ENCODE measurements at places on chromosomes 3 and 15.

GRCh38 chr15:100042558-100042957, 299.2 kb downstream of the ADAMTS17 start:
- DNase-seq: no peak

- DNase-seq: no peak
These were observed 17.3 kb upstream of the PLXNA1 start for GRCh38 chr3:126965526-126966080.

DNA sequence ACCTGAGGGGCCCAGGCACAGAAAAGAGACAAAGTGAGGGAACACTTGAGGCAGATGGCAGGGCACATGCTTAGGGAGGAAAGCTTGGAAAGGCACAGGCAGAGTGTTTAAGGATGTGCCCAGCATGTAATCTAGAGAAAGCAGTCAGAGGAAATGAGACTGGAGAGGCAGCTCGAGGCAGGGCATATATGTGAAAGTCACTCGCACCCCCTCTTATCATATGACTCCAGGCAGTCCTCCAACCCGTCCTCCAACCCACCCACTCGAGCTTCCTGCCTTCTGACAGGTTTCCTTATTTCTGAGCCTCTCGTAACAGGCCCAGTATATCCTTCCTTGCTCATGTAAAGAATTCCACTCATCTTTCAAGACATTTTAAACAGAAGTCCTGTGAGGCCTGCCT, 294.0 kb downstream of the SOX2 start:
- DNase-seq: no peak

DNA sequence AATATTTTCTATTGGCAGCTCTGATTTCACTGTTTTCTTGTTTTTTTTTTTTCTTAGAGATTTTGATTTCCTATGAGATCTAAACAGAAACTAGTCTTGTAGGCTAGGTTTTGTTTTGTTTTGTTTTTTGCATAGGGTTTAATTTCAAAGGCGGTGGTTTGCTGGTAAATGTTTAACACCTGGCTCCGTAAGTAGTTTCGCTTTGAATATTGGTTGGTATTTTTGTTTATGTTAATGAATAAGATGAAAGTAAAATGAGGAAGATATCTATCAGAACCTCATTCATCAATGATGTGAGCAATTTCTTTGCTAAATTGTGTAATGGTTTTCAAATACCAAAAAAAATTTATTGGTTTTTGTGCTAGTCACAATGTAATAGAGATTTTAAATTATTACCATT, 39.7 kb upstream of the TM4SF1 start:
- DNase-seq: no peak

GRCh38 chr3:1346386-1346785, 253.6 kb downstream of the CNTN6 start:
- DNase-seq: no peak

DNA sequence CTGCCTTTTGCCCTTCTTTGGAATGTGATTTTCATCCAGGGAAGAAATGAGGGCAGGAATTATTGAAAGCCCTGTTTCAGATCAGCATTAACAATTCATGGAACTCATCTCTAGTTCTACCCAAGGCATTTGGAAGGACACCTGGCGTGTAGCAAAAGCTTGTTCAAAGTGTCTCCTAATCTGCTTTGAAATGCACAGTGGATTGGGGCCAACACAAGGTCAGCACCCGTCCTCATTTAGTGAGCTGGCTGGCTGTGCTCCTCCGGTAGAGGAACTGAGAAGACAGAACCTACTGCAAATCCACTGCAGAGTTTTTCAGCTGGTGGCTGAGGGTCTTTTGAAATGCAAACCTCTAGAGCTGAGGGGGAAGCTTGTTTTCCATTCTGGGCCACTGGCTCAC, 141.6 kb upstream of the STT3B start:
- no peak for DNase-seq

GRCh38 chr15:50119063-50120040, at the start of gene ATP8B4:
ATP8B4 (minus strand) TSS chr15:50119233; CDS start chr15:50106966, 12,267 bp downstream.
- DNase-seq: no peak

DNA sequence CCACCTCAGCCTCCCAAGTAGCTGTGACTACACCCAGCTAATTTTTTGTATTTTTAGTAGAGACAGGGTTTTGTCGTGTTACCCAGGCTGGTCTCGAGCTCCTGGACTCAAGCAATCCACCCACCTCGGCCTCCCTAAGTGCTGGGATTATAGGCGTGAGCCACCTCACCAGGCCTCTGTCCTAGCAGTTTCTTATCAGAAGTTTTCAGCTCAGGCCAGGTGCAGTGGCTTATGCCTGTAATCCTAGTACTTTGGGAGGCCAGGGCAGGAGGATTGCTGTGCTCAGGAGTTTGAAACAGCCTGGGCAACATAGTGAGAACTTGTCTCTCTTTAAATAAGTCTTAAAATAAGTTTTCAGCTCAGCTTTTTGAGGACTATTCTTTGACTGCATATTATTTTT, 48.4 kb downstream of the SGO1 start:
- DNase-seq: no peak

- DNase-seq: no peak
These were observed 171.8 kb downstream of the TMEM108 start for GRCh38 chr3:133209871-133210550.

- DNase-seq: no peak
These were observed 12.5 kb upstream of the MYO1E start for GRCh38 chr15:59385171-59385570.

DNA sequence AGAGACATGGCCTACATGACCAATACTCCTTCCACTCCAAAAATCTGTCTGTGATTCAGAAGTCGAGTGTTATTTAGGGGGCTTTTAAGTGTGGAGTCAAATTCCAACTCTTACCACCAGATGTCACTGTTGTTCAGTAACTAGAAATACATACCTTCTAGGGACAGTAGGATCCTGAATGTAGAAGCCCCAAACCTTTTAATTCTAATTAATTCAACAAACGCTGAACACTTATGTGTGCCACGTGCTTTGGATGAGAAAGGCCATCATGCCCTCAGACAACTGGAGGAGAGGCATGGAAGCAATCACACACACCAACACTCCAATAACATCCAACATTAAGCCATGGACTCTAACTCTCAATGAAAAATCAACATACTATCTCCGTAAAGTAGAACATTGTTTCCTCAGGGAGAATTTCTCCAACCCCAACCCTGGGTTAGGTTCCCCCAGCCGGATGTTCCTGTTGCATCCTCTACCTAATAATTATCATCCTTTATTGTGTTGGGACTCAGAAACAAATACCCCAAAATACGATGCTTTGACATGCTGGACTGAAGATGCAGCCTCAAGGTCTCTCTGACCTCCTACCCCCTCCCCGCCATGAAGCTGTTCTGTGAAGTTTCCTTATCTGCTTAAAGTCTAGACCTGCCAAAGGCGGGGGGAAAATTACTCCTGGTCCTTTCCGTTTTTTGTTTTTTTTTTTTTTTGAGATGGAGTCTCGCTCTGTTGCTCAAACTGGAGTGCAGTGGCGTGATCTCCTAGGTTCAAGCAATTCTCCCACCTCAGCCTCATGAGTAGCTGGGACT, 8.0 kb upstream of the CCDC13 start:
- DNase-seq: peak; percentile 49

DNA sequence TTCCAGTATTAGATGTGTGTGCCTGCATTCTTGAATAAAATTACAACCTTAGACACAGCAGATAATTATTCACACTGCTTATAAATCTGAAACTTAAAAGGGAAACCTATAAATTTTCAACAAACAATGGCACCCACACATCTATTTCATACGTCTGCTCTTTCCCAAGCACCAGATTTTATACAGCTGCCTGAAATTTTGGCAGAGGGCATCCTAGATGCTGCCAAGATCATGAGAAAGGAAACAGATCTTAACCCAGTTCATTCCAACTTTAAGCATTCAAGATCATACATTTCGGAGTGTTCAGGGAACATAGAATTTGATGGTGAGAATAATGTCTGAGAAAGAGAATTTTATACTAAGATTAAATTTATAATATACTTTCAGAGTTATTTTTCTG, 53.1 kb downstream of the CLDN1 start:
- no peak for DNase-seq

GRCh38 chr15:93973287-93973686, 258.1 kb upstream of the MCTP2 start:
- no peak for DNase-seq

GRCh38 chr15:48622237-48622636, 23.3 kb downstream of the FBN1 start:
- DNase-seq: no peak

GRCh38 chr3:195003006-195003892, 267.7 kb downstream of the XXYLT1 start:
- DNase-seq: no peak

DNA sequence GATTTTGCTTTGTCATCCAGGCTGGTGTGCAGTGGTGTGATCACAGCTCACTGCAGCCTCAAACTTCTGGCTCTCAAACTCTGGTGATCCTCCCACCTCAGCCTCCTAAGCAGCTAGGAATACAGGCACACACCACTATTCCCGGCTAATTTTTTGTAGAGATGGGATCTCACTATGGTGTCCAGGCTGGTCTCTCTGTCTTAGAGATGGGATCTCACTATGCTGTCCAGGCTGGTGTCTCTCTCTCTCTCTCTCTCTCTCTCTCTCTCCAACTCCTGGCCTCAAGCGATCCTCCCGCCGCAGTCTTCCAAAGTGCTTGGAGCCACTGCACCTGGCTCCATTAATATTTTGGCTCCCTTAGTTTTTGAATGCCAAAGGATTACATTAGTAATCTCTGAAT, 17.7 kb downstream of the USF3 start:
- DNase-seq: no peak

- DNase-seq: no peak
These were observed 83.8 kb upstream of the TPM1 start for GRCh38 chr15:62958528-62959363.

- no peak for DNase-seq
These were observed 150.1 kb downstream of the RAB11A start for GRCh38 chr15:66019368-66019767.

- no peak for DNase-seq
These were observed 122.4 kb upstream of the IL12A start for GRCh38 chr3:159866201-159866746.

- no peak for DNase-seq
These were observed 713.2 kb downstream of the NLGN1 start for GRCh38 chr3:174110761-174111160.

- no peak for DNase-seq
These were observed 16.6 kb downstream of the HAPLN3 start for GRCh38 chr15:88878720-88879184.

DNA sequence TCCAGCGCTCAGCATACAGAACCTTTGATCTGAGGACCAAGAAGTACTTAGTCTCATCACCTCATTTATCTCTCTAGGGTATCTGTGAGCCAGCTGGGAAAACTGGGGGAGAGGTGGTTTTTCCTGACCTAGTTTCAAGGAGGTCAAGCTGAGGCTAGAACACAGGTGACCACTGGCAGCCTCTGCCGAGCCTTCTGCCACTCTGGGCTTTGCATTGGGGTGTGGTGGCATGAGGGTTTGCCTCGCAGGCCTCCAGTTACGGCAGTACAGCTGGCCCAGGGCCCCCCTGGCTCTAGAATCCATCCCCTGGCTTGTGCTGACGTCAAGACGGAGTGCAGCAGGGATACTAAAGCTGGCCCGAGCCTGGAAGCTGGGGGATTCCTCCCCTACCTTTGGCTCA, 34.7 kb upstream of the CDCP1 start:
- DNase-seq: no peak

GRCh38 chr15:91183596-91183995, 83.5 kb downstream of the SV2B start:
- DNase-seq: peak; percentile 67

- no peak for DNase-seq
These were observed 62.2 kb upstream of the RGMA start for GRCh38 chr15:93150910-93151881.

DNA sequence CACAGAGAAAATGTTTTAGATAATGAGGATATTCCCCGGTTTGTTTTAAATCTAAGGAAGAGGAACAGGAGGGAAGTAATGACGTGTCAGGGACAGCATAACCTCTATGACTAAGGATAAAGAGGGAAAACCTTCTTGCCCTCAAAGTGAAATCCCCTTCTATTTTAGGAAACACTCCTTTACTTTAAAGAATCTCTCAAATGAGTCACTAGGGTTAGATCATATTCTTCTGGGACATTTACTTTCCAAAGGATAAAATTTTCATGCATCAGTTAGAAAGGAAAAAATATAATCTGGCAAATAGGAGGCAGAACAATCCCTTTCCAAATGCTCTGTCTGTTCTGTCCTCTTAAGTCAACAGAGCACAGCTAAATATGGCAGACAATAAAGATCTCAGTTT, 43.2 kb upstream of the UBE2E2 start:
- no peak for DNase-seq

DNA sequence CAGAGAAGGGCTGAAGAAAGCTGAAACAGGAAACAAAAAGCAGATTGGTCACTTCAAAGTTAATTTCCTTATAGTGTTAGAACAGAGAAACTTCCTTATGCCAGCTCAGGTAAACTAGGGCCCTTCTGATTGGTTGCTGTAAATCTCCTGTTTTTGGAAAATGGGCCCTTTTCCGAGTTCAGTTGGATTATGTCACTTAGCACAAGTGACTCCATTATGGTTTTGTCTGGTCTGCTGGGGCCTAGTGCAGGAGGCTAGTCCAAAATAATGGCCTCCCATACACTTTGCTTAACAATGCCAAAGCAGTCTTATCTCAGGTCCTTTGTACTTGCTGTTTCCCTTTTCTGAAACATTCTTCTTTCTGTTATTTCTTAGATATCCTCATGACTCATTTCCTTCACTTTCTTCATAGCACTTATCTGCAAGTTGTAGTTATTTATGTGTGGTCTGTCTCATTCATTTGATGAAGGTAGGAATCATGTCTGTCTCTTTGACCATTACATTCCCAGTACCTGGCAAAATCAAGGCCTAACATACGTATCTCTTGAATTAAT, 7.7 kb upstream of the DCP1A start:
- DNase-seq: no peak

DNA sequence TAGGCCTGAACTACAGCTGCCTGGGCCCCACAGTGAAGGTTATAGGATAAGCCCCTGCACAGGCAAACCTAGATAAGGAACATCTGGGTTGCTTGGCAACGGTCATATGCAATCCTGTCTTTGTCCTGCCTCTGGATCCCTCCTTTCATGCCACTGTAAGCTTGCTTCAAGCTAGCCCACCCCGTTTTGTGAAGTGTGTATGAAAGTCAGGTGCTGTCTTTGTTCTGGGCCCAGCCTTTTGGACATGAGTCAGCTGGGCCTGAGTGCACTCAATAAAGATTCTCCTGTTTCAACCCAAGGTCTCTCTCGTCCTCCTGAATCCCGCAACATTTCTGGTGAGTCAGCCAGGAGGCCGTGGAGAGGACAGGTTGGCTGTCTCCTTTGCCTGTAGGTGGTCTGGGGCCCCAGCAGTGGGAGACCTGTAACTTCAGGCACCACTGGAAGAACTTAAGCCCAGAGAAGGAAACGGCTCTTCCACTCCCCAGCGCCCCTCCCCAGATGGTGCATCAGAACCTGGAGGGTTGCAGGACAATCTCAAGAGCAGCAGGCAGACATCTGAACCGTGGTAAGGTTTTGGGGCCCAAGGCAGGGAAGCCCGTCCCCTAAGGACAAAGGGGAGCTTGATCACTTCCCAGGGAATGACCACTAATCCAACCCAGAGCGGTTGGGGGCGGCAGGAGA, 8.3 kb upstream of the SLC9C1 start:
- DNase-seq: no peak

GRCh38 chr3:126340596-126340942, 16.6 kb downstream of the KLF15 start:
- DNase-seq: no peak

- DNase-seq: no peak
These were observed 254.2 kb downstream of the ZBTB20 start for GRCh38 chr3:114892880-114893279.
